ENCODE measurements at places on chromosomes 1 and 21.

GRCh38 chr1:78176448-78176847 is 130.7 kb downstream of the GIPC2 start:
- H3K4me3 ChIP-seq = no peak overlapping the region
- no peaks in the 10 kb centered on the region for H3K36me3 ChIP-seq
- H3K27ac ChIP-seq = no peak overlapping the region
- H3K4me1 ChIP-seq = no peaks in the 10 kb centered on the region
- DNase-seq = no peak

DNA sequence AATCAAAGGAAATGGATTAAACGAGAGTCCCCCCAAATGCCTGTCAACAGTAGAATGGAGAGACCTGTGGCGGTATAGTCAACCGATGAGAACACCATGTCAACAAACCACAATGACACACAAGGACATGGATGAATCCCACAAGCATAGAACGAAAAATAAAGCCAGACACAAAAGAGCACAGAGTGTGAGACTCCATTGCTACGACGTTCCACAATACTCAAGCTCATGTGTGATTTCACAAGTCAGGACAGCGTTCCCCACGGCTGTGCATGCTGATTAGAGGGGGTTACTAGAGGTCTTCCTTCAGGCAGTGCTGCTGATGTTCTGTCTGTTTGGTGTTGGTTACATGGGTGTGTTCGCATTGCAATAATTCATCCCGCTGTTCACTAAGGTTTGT is 5.8 kb upstream of the PLA2G2D start:
- peaks cover 21% of the 10 kb centered on the region for H3K27me3 ChIP-seq
- no peaks in the 10 kb centered on the region for H3K4me1 ChIP-seq
- no peaks in the 10 kb centered on the region for H3K36me3 ChIP-seq
- no peak overlapping the region for H3K4me3 ChIP-seq
- H3K27ac ChIP-seq = no peak overlapping the region
- DNase-seq = no peak

GRCh38 chr1:228315484-228315944 is 91.1 kb downstream of the TRIM11 start:
- H3K27ac ChIP-seq = no peak overlapping the region
- H3K27me3 ChIP-seq = no peaks in the 10 kb centered on the region
- no peak overlapping the region for H3K4me3 ChIP-seq
- H3K36me3 ChIP-seq = peaks cover 21% of the 10 kb centered on the region
- no peak for DNase-seq

GRCh38 chr1:7281821-7282220 is 489.3 kb upstream of the VAMP3 start:
- peaks cover 34% of the 10 kb centered on the region for H3K27me3 ChIP-seq
- H3K4me3 ChIP-seq = no peak overlapping the region
- no peak for DNase-seq
- no peak overlapping the region for H3K27ac ChIP-seq
- no peaks in the 10 kb centered on the region for H3K36me3 ChIP-seq

GRCh38 chr1:87305762-87306161 is 22.9 kb upstream of the LMO4 start:
- H3K36me3 ChIP-seq = no peaks in the 10 kb centered on the region
- no peak for DNase-seq
- H3K4me3 ChIP-seq = no peak overlapping the region

DNA sequence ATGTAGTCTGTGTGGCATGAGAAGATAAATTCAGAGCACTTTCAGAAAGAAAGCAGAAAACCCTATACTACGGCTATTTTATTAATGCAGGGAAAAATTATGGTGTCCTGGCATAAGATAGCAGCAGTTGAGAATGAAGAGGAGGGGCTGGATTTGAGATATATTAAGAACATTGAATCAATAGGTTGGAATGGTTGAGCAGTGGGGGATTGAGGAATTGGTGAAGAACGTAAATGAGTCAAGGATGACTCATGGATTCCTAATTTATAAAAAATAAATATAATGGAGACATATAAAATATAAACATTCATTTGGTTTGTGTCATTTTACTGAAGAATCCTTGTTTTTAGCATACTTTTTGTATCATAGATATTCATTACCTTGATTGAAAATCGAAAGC is 234.3 kb upstream of the ADAMTS5 start:
- H3K36me3 ChIP-seq = no peaks in the 10 kb centered on the region
- no peak overlapping the region for H3K27ac ChIP-seq
- H3K27me3 ChIP-seq = no peaks in the 10 kb centered on the region
- H3K4me3 ChIP-seq = no peak overlapping the region
- H3K4me1 ChIP-seq = peaks cover 14% of the 10 kb centered on the region

DNA sequence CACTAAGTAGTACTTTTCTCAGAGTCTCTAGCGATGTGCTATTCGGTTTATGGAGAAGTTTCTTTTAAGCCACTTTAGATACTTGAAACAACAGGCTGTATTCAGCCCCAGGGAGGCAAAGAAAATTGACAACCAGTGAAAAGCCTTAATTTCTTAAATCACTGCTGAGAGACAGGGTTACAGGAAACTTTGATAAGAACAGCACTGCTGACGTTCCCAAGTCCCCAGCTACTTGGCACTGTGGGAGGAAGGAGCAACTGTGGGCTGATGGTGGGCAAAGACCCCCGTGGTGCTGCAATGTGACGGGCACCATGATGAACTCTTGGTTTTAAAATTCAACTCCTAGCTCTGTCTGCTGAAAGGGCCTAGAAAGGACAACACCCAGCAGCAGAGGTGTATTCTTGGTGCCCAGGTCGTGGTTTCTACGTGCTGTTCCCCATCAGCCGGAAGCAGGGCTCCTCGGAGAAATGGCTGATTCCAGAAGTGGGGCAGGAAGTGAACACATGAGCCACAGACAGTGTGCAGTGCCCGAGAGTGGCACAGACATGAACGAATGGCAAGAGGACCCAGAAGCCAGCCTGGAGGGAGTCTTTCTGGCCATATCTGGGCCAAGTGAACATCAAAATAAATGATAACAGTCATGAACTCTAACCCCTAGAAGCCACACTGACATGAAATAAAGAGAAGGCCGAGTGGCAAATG is 5.3 kb downstream of the PTTG1IP start:
- H3K27me3 ChIP-seq = no peaks in the 10 kb centered on the region
- H3K4me3 ChIP-seq = no peak overlapping the region
- H3K36me3 ChIP-seq = peaks cover 7% of the 10 kb centered on the region
- peaks cover 56% of the 10 kb centered on the region for H3K4me1 ChIP-seq

GRCh38 chr1:89952605-89953130 is 42.2 kb upstream of the ZNF326 start:
- no peak for DNase-seq
- no peak overlapping the region for H3K4me3 ChIP-seq
- H3K4me1 ChIP-seq = peaks cover 8% of the 10 kb centered on the region
- H3K27ac ChIP-seq = no peak overlapping the region
- no peaks in the 10 kb centered on the region for H3K36me3 ChIP-seq

- peaks cover 7% of the 10 kb centered on the region for H3K36me3 ChIP-seq
- no peak for DNase-seq
- peak overlapping the region; percentile 11 for H3K4me3 ChIP-seq
Measured at GRCh38 chr21:42525029-42525581, 11.5 kb downstream of the SLC37A1 start.

DNA sequence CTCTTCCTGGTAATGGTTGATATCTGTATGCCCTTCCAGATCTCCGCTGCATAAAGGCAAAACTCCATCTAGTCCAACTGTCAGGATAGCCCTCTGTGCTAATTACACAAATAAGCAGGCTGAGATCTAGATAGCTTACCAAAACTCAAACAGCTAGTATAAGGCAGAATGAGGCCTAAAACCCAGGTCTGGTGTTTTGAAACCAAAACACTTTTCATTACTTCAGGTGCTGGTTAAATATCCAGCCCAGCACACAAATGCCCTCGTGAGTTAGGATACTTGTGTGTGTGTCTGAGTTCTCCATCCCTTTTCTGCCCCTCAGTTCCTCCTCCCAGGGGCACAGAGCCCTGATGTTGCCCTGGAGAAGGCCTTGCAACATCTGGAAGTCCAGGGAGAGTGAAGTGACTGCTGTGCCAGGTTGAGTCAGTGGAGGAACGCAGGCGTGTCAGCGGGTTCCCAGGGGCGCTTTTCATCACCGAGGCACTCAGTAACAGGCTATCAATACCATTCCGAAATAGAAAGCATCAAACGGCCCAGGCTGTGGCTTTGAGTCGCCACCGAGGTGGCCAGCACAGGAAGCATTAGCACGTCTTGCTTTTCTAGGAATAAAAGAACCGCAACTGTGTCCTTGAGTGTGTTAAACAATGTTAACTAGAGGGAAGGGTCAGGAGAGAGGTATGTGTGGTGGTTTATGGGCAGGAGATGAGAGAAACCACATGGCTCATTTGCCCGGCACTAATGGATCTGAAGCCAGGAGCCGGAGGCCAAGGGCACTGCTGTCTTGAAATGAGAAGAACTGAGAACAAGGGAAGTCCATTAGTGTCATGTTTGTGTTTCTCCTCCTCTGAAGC is 90.7 kb upstream of the WLS start:
- no peak overlapping the region for H3K4me3 ChIP-seq
- H3K27ac ChIP-seq = no peak overlapping the region
- H3K36me3 ChIP-seq = no peaks in the 10 kb centered on the region
- DNase-seq = no peak
- H3K4me1 ChIP-seq = peaks cover 13% of the 10 kb centered on the region
- H3K27me3 ChIP-seq = no peaks in the 10 kb centered on the region

DNA sequence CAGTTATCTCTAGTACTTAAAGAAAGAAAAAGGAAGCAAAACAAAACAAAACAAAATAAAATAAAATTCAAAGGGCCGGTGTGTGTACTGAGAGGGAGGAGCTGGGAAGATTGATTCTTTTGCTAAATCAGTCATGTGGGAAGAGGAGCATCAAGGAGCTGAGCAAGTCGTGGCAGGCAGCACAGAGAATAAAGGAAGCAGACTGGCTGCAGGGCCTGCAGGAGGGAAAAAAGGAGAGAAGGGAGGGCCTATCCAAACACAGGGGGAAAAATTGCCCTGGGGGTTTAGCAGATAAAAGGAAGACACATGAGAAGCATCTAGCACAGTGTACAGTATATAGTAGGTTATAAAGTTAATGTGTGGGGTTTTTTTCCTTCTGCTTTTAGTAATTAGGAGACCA is 27.6 kb downstream of the AGO4 start:
- no peak for DNase-seq
- no peak overlapping the region for H3K4me3 ChIP-seq
- no peaks in the 10 kb centered on the region for H3K27me3 ChIP-seq
- peaks cover 13% of the 10 kb centered on the region for H3K4me1 ChIP-seq
- peaks cover 44% of the 10 kb centered on the region for H3K36me3 ChIP-seq
- H3K27ac ChIP-seq = peak overlapping the region; percentile 77

DNA sequence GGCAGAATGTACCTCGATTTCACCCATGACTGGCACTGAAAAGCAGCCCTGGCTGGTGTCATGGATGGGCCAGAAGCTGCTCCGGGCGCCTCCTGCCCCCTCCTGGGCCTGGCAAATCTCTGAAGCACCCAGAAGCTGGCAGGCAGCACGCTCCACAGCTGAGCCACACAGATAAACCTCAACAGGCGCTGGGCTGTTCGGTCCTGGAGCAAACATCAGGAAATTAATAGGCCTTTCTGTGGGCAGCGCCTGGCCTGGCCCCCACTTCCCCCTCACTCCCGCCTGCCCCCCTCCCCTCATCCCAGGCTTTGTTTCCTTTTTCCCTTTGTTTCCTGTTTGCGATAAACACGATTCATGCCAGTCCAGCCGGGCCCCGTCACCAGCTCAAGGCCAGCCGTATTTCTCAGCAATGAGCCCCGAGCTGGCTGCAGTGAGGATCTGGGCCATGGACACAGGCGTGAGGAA is 20.1 kb upstream of the DISP3 start:
- DNase-seq = no peak
- H3K27ac ChIP-seq = no peak overlapping the region
- no peak overlapping the region for H3K4me3 ChIP-seq
- H3K4me1 ChIP-seq = no peaks in the 10 kb centered on the region
- no peaks in the 10 kb centered on the region for H3K36me3 ChIP-seq

DNA sequence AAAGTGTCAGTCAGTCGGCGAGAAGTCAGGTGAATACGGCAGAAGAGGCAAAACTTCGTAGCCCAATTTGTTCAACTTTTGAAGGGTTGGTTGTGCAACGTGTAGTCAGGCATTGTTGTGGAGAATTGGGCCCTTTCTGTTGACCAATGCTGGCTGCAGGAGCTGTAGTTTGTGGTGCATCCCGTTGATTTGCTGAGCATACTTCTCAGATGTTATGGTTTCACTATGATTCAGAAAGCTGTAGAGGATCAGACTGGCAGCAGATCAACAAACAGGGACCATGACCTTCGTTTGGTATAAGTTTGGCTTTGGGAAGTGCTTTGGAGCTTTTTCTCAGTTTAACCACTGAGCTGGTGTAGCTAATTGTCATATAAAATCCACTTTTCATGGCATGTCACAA is 190.2 kb upstream of the ADAMTS5 start:
- no peak for DNase-seq
- no peaks in the 10 kb centered on the region for H3K27me3 ChIP-seq
- H3K4me1 ChIP-seq = peaks cover 12% of the 10 kb centered on the region
- no peak overlapping the region for H3K27ac ChIP-seq

DNA sequence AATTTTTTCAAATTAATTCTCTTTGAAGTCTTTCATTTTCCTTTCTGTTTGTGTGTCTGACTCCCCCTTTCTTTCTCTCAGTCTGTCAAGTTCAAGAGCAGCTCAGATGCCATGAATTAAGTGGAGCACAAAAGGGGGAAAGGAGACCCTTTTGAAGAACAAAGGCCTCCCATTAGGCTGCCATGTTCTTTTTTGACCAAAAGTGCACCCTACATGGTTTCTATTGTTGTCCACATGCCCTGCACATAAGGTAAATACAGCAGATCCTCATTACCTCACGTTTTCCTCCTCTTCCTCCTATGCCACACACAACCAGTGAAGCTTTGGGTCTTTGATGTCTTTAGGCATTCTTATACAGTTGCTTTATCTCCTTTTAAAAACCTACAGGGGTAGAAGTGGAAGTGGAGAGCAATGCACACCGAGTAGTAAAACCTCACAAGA is 47.7 kb downstream of the POU2F1 start:
- no peak overlapping the region for H3K27ac ChIP-seq
- H3K4me1 ChIP-seq = peaks cover 28% of the 10 kb centered on the region
- H3K36me3 ChIP-seq = no peaks in the 10 kb centered on the region
- DNase-seq = no peak

GRCh38 chr1:116854403-116854690 is 55.4 kb upstream of the PTGFRN start:
- H3K4me3 ChIP-seq = no peak overlapping the region
- H3K4me1 ChIP-seq = peaks cover 55% of the 10 kb centered on the region
- H3K36me3 ChIP-seq = no peaks in the 10 kb centered on the region
- peak overlapping the region; percentile 88 for H3K27ac ChIP-seq
- no peak for DNase-seq

DNA sequence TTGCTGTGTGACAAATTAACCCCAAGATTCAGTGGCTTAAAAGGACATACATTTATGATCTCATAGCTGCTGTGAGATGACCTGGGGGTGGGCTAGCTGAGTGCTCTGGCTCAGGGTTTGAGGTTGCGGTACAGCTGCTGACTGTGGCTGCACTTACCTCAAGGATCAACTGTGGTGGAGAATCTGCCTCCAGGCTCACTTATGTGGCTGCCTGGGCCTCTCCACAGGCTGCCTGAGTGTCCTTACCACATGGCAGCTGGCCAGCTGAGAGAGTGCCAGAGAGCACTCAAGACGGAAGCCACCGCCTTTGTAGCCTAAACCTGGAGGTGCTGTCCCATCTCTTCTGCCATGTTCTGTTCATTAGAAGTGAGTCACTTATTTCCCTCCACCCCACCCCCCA is 5.7 kb downstream of the LRRC71 start:
- H3K4me3 ChIP-seq = no peak overlapping the region
- no peak for DNase-seq
- peaks cover 97% of the 10 kb centered on the region for H3K27me3 ChIP-seq
- H3K27ac ChIP-seq = no peak overlapping the region
- no peaks in the 10 kb centered on the region for H3K36me3 ChIP-seq

- H3K27me3 ChIP-seq = no peaks in the 10 kb centered on the region
- peaks cover 60% of the 10 kb centered on the region for H3K4me1 ChIP-seq
- peak overlapping the region; percentile 61 for H3K27ac ChIP-seq
- no peaks in the 10 kb centered on the region for H3K36me3 ChIP-seq
Measured at GRCh38 chr1:172375211-172375631, 45.3 kb upstream of the C1orf105 start.
